ENCODE measurements at places on chromosomes 1 and 21.

DNA sequence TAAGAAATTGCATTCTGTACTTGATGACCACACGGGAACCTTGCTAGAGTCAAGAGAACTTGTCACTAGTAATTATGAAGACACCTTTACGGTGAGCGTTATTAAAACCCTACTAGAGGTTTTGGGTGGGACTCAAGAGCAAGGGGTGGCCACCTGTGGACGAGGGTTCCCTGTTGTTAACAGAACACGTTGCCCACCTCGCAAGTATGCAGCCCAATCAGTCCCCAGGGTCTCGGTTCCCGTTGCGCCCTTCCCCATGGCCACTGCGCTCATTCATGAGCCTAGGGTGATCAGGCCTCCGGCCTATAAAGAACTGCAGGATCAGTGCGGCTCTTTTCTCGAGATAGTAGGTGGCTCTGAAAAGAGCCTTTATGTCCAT, 30.2 kb upstream of the RNF187 start:
- no peak for DNase-seq

DNA sequence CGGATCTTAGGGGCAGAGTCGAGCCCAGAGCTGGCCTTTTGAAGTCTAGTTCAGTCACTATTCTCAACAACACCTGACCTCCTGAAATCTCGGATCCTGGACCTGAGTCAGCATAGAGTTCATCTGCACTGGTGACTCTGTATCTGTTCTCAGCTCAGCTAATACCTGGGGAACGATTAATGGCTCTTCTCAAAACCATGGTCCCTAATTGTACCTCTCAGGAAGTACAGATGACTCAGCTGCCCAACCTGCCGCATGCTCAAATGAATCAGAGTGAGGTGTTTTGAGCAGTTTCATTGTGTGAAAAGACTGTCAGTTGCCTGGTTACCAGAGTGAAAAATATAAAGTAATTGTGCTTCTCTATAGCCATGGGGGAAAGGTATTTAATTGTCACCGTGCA, 89.2 kb downstream of the SLC35F3 start:
- no peak for DNase-seq

- no peak for DNase-seq
Measured at GRCh38 chr1:233605205-233605604, 8.7 kb upstream of the KCNK1 start.

DNA sequence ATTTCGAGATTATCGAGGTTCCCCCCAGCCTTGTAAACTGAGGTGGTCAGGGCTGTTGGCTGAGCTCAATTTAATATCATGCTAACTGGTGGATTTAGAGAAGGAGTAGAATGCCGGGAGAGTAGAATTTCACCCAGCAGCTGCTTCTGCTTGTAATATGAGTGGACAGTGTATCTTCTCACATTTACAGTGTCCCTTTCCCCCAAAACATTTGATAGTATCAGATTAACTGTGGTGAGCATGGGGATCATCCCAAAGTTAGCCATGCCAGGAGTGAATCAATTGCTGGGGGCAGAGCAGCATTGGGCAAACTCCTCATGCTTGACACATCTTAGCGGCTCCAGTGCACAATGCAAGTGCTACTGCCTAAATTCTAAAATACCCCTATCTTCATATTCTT, 9.2 kb upstream of the PPFIA4 start:
- no peak for DNase-seq

- no peak for DNase-seq
Measured at GRCh38 chr1:209318181-209319056, 265.1 kb upstream of the CAMK1G start.
